ENCODE measurements at places on chromosomes 1 and 21.

DNA sequence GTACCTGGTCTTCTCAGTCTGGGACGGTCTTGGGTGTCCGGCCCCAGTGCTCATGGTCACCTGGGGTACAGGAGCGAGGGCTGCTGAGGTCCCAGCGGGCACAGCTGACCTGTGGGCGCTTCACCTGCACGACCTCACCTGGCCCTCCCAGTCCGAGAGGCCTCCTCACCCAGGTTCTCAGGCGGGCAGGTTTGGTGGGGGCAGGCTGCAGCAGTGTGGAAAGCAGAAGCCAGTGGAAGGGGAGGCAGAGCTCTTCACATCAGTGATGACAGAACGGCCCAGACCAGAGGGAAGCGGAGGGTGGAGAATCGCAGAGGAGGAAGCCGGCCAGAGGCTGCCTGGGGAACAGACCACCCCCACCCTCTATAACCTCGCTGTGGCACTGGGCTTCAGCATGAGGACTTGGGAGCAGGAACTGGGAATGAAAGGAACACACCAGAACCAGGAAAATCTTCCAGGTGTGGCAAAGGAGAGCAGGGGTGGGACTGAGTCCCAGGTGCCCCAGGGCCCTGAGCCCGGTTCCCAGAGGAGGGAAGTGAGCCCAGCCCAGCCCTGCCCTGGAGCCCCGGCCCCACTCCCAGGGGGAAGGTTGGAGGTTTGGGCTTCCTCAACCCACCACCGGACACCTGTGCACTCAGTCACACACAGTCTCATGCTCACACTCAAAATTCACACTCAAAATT, 265.2 kb upstream of the VAMP3 start:
- no peak for DNase-seq

DNA sequence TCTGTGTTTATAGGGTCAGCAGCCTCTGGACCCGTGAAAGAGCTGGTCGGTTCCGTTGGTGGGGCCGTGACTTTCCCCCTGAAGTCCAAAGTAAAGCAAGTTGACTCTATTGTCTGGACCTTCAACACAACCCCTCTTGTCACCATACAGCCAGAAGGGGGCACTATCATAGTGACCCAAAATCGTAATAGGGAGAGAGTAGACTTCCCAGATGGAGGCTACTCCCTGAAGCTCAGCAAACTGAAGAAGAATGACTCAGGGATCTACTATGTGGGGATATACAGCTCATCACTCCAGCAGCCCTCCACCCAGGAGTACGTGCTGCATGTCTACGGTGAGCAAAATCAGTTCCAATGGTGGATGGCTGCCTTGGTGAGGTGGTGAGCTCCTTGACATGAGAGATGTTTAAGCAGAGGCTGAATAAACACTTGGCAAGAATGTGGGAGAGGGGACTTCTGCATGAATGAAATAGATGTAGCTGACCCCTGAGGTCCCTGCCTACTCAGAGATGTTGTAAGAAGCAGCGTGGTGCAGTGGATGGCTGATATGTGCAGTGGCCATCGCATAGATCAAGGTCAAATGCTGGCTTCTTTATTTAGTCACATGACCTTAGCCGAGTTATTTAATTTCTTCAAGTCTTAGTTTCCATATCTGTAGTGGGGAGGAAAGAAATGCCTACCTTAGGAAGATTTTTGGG, 9.3 kb downstream of the SLAMF7 start:
- DNase-seq = no peak

DNA sequence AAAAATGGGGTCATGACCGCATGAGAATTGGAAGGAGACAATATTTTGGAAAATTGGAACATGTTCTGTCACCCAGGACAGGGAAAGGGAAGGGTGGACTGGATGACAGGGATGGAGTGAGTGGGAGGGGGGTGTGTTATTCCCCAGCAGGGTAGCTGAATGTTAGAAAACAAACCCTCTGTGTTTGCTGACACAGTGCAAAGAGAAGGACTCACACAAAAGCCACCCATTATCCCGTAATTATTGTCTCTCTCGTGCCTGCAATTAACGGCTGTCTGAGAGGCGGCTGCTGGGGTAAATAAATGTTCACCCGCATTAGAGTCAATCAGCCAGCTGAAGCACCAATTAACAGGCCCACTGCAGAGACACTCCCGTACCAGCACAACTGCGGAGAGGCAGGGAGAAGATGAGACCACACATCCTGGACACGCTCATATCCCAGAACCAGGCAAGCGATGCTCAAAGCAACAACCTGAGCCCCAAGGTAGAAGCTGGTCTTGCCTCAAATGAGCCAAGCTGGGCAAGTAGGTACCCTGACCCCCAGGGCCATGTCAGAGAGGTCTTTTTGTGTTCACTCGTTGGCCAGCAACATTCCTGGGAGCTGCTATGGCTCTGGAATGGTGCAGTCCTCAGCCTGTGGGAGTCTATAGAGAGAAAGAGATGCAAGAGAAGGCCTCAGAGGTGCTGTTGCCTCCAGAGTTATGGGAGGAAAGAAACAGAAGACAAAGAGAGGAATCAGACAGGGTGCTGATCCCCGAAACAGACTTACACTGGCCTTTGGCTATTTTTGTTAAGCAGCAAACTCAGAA, 19.4 kb downstream of the PLEKHA6 start:
- DNase-seq = peak; percentile 100

GRCh38 chr1:216765346-216766300, 42.4 kb upstream of the ESRRG start:
- no peak for DNase-seq

- DNase-seq = no peak
Measured at GRCh38 chr1:91603409-91603808, 102.8 kb downstream of the CDC7 start.

- DNase-seq = no peak
Measured at GRCh38 chr1:184494929-184495328, 108.1 kb downstream of the C1orf21 start.

Data from NCI-H2081 (cell line).